ENCODE measurements at places on chromosomes 11 and 22.

- DNase-seq, result no peak
Observed at GRCh38 chr22:17678817-17679385, 40.3 kb downstream of the BCL2L13 start.

DNA sequence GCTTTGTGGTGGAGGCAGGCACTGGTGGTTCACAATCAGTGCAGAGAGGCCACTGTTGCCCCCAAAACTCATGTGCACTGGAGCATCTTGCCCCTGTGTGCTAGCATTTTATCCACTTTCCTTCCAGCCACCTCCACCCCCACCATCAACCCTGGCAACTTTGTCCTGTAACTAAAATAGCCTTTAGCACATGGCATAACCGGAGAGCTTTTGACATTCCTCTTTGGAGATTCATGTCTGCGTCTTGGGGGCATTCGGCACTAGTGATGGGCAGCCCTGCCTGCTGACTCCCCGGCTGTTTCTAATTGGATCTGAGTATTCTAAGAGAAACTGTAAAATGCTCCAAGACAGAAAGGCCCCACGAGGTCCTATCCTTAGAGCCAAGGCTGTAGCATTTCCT, 15.8 kb downstream of the SHISA8 start:
- DNase-seq, result no peak

DNA sequence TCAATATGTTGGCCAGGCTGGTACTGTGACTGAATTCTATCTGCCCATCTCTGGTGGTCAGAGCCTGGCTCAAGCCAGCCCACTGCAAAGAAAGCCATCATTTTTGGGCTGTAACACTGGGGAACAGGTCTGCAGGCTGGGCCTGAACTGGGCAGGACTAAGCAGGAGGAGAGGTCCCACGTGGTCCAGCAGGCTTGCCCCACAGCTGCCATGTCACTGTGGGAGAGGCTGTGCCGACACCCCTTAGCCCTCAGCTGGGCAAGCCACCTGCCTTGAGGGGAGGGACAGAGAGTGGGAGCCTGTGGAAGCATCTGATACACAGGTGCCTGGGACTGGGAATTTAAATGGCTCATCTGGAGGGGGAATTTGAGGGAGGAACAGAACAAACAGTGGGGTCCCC, 66.7 kb upstream of the CLTCL1 start:
- DNase-seq, result no peak

GRCh38 chr11:104614961-104615360, 283.3 kb downstream of the CASP12 start:
- DNase-seq, result no peak

DNA sequence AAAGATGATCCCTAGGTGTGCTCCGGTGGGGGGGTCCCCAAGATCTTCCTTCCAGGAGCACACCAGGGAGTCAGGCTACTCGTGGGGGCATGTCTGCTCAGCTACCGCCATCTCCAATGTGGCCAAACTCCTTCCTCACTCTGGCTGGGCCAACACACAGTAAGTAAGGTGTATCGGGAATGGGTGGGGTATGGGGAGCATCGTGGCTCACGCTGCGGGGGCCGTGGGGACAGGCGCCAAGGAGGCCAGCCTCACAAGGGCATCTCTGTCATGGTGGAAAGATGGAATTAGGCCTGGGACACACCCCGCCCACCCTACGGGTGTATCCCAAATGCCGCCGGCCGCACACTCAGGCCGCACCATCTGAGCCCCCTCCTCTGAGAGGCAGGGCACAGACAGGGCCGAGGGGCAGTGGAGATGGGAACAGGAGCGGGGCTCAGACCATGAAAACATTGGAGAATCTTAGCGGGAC, 8.3 kb downstream of the IGF2 start:
- DNase-seq, result no peak

Data from activated T-helper 1 cell treated with anti-CD3 and anti-CD28 coated beads, Interleukin-2, amount 50 U/mL, for 16 hours (primary cell).